ENCODE measurements at places on chromosomes 11 and 22. TPM values are rescaled to one million over a fixed set of nuclear protein-coding genes. Genes with fewer than 3 reads are reported as not detected.

C11orf58 gene
- total RNA-seq, result 164 TPM

CRYBB2 gene
- not detected for total RNA-seq

GRIA4 gene
- not detected for total RNA-seq

DNA sequence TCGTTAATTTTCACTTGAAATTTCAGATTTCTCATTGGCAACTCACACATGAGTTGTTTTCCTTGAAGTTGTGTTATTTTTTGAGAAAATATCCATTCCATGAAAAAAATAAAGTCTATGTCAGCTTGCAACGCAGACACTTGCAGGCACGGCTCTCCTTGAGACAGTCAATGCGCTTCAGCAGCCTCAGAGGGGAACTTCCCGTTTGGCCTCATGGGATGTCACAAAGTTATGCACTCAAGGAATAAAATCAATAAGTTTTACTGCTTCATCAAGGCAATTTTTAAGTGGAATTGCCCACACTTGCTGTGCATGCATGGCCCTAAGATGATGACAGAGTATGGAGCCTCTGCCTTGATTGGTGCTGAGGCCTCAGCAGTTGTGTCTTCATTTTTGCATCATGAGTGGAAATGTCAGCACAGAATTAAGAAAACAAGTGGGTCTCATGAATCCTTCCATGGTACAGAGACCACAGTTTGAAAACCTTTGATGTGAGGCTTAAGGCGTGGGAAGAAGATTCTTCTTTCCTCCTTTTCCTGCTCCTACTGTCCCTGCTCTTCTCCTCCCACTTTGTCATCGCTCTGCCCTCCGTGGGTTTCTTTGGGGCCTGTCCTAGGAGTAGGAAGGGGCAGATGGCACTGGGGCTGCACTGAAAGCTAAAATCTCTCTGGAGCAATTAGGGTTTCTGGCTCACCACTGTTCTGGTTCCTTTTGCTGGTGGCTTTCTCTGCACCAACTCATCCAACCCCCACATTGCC, 509.0 kb upstream of the B3GAT1 start:
- no peak for DNase-seq
